ENCODE measurements at places on chromosomes 7 and 10.

GRCh38 chr10:118471863-118472262 is 123.6 kb downstream of the PRLHR start:
- no peak for DNase-seq

GRCh38 chr10:79069325-79070080 is 737 bp downstream of the ZMIZ1 start:
- DNase-seq, result peak; percentile 94

- no peak for DNase-seq
These were observed 17.8 kb downstream of the TMEM209 start for GRCh38 chr7:130187360-130187759.

- peak; percentile 43 for DNase-seq
These were observed 57.5 kb downstream of the HDAC9 start for GRCh38 chr7:18552943-18553604.
